ENCODE measurements at places on chromosomes 4 and X.

DNA sequence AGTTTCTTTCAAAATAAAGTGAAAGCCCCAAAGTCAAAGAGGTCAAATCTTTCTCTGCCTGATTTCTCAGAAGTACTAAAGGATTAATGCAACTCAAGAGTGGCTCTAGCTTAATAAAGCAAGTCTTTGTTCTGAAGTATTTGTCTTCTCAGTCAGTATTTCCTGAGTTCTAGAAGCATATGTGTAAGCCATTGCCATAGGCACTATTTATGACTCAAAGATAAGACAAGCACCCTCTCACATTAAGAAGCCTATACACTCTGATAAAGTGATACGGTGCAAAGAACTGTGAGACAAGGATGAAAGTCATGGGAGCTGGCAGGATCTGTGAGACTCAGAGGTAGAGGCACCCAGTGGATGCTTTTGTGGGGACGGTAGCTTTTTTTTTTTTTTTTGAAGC, 60.9 kb downstream of the AASDH start:
- DNase-seq = no peak

- no peak for DNase-seq
Observed at GRCh38 chrX:133633162-133633561, 217.9 kb upstream of the GPC4 start.

DNA sequence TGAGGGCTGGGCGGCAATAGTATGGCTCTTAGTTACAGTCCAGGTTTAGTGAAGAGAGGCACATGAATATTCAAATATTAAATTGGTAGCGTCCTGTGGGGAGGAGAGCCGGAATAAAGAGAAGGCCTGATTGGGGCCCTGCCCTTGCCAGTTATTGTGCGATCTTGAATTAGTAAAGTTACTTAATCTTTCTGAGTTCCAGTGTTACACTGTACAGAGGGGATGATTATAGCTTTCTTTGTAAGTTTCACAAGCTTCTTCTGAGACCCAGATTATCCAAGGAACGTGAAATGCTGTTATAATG, 1.2 kb downstream of the METAP1 start:
- DNase-seq = no peak

DNA sequence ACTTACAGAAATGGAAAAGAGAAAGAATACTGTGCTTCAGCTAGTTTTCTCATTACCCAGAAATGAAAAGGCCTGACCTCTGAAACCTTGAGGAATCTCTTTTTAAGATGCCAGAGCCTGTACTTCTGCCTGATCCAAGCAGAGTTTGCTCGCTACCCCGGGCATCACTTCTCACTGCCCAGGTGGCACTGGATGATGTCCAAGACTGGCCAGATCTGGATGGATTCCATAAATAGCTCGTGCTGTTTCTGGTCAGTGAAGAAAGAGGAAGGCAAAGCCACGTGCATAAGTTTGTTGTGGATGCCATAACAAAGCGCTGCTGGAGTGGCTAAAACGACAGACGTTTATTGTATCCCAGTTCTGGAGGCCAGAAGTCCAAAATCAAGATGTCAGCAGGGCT, 133.5 kb downstream of the TBL1X start:
- DNase-seq = no peak

- no peak for DNase-seq
Observed at GRCh38 chrX:39137363-39137954, 336.2 kb downstream of the MID1IP1 start.

GRCh38 chrX:118325453-118325852, 20.5 kb upstream of the WDR44 start:
- no peak for DNase-seq

- DNase-seq = no peak
Observed at GRCh38 chr4:21366840-21367239, 581.7 kb downstream of the KCNIP4 start.

- DNase-seq = no peak
Observed at GRCh38 chr4:139469216-139469615, 15.3 kb downstream of the RAB33B start.

- no peak for DNase-seq
Observed at GRCh38 chrX:45036161-45036560, 163.2 kb downstream of the KDM6A start.

DNA sequence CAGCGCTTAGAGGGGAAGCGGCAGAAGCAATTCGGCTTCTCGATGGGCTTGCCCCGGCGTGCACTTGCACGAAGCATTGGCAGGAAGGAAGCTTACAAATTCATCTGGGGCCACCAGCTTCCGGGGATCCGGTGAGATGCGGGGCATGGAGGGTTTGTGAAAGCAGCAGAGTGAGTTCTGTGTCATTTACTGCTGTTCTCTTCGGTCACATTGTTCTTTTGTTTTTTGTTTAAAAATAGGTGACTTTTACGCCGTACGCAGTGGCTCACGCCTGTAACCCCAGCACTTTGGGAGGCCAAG, 47.0 kb downstream of the ASMT start:
- DNase-seq = no peak

DNA sequence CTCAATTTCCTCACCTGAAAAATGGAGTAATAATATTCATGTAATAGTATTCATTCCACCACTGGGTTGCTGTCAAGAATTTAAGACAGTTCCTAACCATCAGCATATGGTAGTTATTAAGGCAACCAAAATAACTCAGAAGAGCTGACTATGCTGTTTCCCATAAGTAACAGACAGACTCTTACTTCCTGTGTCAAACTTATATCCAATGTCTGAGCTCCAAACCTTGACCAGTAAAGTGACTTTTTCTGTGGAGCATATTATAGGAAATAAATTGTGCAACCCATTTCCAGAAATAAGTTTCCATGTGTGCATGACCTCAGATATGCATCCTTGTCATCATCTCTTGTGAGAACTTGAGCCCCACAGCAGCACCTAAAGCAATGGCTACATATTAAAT, 78.8 kb downstream of the HADH start:
- DNase-seq = peak; percentile 79

- peak; percentile 33 for DNase-seq
Observed at GRCh38 chr4:151291485-151291884, 14.5 kb downstream of the PRSS48 start.

DNA sequence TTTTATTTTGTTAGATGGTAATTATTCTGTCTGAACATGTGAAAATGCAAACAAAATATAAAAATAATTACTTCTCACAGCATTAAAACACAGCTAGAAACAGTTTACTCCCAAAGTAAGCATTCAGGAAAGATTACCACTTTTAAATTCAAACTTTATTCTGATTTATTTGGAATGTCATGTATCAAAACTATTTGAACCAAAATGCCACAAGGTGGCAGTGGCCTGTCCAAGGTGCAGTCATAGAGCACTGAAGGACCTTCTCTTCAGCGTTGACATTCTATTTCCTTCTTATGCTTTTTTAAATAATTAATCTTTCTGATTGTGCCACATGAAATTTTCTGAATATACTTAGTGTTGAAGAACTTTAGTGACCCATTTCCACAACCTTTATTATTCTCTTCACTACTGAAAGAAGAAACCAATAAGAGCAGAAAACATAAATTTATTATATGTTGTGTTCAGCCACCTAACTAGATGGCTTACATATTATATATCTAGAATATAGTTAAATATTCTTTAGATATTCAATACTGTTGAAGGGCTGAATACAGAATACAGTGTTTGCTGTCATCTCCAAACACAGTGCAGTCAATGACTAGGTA, 283.6 kb downstream of the CFAP299 start:
- peak; percentile 17 for DNase-seq

DNA sequence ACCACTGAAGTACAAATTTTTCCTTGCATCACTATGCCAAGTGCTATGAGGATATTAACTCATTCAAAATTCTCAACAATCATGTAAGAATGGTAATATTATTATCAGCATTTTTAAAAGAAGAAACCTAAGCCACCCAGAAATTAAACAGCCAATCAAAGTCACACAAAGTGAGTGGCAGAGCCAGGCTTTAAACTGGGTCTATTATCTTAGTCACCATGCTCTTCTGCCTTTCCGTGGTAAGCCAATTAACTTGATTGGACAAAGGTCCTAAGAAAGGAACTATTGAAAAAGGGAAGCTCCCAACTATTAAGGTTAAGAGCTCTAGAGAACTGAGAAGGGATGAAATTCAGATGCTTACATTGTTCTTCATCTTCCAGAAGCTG, 111.5 kb downstream of the ASB9 start:
- no peak for DNase-seq

DNA sequence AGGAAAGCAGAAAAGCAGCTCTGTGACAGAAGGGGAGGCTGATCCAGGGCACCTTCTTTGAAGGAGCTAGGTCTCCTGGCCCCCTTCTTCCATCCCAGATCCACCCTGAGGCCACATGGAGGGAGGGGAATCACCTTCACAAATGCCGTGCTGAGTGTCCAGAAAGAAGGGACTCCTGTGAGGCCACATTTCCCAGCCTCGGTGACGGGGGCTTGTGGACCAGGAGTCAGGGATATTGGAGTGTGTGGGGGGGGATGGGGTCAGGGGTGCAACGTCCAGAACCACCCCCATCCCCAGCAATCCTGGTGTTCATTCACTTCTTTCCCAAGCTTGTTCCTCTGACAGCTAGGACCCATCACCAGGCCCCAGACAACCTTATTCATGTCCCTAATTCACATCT, 4.7 kb downstream of the TIMM17B start:
- no peak for DNase-seq

GRCh38 chr4:75345423-75345822, 168.8 kb downstream of the RCHY1 start:
- peak; percentile 38 for DNase-seq

DNA sequence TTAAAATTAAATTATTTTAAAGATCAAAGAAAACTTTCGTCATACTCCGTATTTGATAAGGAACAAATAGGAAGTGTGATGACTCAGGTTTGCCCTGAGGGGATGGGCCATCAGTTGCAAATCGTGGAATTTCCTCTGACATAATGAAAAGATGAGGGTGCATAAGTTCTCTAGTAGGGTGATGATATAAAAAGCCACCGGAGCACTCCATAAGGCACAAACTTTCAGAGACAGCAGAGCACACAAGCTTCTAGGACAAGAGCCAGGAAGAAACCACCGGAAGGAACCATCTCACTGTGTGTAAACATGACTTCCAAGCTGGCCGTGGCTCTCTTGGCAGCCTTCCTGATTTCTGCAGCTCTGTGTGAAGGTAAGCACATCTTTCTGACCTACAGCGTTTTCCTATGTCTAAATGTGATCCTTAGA, at the start of gene CXCL8:
Gene CXCL8, plus strand, starts transcription at position 217 of the 426 bp plus-strand sequence. Its CDS starts 90 bp downstream, at position 307.
- DNase-seq = peak; percentile 71

DNA sequence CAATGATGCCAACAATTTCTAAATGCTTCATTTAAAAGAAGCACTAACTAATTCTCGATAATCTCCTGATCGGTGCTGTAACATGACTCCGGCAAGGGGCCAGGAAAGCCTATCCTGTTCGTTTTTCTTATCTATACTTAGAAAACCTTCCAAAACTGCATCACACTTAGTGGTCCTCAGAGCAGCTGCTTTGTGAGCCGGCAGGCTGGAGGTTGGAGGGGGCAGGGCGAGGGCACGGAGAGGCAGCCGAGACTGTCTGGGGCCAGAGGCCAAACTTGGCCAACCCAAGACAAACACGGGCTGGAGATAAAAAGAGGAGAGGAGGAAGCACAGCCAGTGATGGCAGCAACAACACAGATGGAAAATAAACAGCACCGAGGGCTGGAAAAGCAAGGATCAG, 455.7 kb downstream of the BCOR start:
- DNase-seq = no peak

- no peak for DNase-seq
Observed at GRCh38 chrX:124015721-124016120, 54.2 kb downstream of the STAG2 start.

DNA sequence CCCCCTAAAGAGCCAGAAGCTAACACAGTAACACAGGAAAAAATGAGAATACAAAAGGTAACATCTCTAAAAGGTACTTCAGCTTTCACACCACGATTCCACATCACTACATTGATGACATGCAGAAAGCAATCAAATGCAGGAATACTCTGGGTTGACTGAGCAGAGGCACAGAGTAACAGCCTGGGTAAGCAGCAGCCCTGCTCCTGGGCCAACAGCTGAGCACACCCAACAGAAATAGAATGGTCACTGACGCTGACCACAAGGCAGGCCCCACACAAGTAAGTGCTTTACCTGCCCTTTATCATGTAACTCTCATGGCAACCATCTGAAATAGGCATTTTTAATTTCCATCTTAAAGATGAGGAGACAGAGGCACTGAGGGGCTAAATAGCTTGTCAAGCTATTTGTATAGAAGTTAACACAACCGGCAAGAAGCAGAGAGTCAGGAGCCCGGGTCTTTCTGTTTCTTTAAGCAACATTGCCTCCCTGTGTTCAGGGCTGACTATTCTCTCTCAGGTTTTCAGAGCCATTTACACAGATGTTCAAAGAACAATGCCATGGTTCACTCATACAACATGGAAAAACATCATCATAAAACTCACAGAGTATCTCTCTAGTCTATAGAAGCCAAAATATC, 168.9 kb downstream of the ZNF674 start:
- DNase-seq = peak; percentile 67

DNA sequence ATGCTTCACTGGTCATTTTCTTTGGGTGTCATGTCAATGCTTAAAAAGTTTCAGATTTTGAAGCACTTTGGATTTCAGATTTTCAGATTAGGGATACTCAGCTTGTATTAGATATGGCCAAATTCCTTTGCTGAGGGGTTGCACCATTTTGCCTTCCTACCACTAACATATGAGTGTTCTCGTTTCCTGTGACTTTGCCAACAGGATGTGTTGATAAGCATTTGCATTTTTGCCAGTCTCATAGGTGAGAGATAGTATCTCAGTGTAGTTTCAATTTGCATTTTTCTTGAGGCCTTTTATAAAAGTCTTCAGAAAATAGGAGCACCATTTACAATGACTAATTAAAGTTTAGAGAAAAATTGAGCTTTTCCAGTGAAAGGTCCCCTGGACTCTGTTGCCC, 71.6 kb upstream of the CLCN4 start:
- no peak for DNase-seq

DNA sequence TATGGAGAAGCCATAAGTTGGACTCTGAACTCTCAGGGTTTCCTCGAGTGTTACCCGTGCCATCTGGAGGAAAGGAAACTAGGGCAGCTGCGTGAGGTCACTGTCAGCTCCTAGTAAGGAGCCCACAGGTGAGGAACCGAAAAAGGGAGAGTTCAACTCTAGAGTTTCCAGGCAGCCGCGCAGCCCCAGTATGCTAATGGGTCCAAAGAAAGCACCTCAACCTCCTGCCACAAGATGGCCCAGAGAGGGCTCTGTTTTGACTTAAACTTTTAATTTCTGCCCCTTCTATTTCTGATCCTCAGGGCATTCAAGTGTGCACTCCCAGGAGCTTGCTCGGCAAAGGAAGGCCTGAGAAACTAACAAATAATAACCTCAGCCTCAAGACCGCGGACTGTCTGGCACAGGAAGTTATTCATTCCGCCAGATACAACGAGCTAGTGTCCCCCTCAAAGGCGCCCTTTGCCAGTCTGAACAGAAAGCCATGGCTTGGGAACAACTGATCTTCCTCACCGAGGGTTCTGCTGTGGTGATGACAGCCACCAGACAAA, 13.9 kb downstream of the SCARB2 start:
- DNase-seq = no peak

GRCh38 chrX:49725923-49726904, 30.4 kb upstream of the PAGE1 start:
- DNase-seq = no peak

DNA sequence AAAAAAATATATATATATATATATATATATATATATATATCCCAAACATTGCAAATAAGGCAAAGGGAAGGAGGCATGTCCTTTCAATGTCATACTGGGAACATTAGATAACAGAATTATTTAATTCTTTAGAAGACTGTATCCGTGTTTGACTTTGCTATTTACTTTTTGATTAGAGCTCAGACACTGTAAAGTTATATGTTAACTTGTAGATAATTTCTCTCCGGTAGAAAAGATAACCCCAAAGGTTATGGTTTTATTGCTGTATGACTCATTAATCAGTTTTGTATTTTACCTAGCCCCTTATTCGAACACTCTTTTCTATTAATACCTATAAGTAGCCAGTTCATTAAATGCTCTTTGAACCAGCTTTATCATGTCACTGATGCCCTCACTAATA, 150.6 kb upstream of the DUSP21 start:
- no peak for DNase-seq
